ENCODE measurements at places on chromosomes 16 and 17.

DNA sequence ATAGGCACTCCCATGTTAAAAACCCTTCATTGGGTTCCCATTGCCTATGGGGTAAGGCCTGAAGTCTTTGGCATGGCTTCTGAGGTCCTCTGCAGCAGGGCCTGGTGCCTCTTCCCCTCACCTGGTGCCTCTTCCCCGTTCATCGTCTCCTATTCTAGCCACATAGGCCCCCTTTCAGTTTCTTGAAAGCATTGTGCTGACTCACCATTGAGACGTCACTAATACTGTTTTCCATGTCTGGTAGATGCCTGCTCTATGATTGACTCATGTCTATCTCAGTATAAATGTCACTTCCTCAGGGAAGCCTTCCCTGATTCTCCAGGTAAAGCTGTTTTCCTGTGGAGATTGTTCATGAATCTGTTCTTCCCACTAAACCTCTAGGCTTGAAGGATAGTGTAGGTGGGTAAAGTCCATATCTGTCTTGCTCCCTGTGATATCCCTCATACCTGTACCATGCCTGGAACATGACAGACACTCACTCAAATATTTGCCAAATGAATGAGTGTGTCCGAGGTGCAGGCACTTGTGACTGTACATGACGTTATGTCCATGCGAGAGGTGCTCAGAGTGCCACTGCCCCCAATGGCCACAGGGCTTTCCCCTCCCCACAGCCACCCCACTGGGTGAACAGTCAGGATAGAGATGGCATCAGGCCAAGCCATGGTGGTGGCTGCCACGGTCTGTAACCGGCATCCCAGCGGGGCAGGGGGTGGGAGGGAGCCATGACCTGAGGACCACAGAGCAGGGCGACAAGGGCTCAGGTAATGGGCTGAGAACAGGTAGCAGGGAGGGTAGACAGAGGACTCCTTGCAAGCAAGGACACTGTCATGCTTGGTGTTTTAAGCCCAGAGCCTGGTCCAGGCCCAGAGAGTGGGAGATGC is 85.2 kb upstream of the FAM20A start:
- DNase-seq = no peak

- no peak for DNase-seq
Observed at GRCh38 chr16:47156680-47157215, 13.0 kb upstream of the NETO2 start.

GRCh38 chr16:74034862-74035261 is 261.8 kb upstream of the PSMD7 start:
- no peak for DNase-seq

GRCh38 chr16:3950343-3951193 is 70.1 kb upstream of the CREBBP start:
- no peak for DNase-seq

GRCh38 chr17:34356194-34356593 is at the start of gene CCL13:
Gene CCL13 (plus strand): TSS chr17:34356480. CDS start chr17:34356527, 47 bp downstream.
- no peak for DNase-seq

- DNase-seq = no peak
Observed at GRCh38 chr16:67593288-67593687, 31.0 kb downstream of the CTCF start.

Measured in GM13976 (cell line).